ENCODE measurements at places on chromosomes 3 and 15.

DNA sequence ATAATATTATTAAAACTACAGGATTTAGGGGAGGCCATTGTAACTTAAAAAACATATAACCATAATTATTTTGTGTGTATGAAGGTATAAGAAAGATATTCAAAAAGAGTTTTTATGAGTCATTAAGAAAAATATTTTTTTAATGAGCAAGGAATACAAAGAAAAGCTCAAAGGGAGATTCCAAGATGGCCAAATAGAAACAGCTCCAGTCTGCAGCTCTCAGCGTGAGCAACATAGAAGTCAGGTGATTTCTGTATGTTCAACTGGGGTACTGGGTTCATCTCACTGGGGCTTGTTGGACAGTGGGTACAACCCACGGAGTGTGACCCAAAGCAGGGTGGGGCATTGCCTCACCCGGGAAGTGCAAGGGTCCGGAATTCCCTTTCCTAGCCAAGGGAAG lies 336.1 kb downstream of the TBL1XR1 start:
- peak; percentile 6 for DNase-seq

DNA sequence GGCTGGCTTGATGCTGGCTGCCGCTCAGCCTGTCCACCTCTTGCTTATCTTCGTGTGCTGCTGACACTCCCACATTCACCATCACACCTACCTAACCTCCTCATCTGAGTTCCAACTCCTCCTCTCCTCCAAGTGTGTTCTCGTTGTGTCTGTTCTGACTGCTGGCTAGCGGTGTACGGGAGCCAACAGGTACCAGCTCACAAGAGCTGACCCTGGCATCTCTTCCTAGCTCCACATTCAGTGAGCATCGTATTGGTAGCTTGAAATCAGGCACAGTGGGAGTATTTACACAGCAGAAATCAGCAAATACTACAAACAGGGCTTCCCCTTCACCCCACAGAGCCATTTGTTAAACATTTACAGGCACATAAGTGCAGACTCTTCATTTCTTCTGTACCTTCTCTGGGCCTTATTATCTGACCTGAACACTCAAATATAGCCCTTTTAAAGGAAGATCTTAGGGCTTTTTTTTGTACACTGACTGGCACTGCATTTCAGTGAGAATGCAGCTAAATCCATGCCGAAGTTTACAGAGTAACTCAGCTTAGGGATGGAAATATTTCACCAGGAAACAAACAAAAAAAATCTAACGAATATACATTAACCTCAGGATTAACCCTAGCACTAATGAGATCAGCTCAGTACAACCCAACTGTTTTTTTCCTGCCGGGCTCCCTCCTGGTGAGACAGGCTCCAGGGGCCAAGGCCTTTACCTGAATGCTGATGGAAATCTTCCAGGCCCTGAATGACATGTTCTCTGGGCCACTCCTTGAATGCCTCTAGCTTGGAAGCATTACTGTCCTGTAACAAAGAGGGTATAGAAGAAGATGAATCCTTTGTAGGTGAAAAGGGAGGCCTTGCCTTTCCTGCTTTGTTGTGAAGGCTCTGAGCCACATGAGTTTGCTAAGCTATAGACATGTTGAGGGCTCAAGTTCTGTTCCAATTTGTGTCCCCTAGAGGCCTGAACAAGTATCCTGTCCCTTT lies 150.5 kb upstream of the LPP start:
- no peak for DNase-seq

GRCh38 chr3:128931046-128931445 lies 51.6 kb downstream of the ACAD9 start:
- no peak for DNase-seq

GRCh38 chr15:61398310-61398709 lies 169.2 kb upstream of the RORA start:
- no peak for DNase-seq

DNA sequence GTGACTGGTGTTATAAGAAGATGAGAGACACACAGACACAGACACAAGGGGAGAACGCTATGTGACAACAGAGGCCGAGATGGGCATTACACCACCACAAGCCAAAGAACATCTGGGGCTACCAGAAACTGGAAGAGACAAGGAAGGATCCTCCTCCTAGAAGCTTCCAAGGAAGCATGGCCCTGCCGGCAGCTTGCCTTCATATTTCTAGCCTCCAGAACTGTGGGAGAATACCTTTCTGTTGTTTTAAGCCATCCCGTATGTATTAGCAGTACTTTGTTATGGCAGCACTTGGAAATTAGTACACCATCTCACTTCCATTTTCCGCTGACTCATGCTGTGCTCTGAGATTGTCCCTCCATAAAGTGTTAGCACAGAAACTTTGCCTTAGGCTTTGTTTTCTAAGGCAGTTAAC lies 38.7 kb upstream of the CA12 start:
- DNase-seq: peak; percentile 53

GRCh38 chr3:130609166-130609979 lies 92.4 kb downstream of the COL6A6 start:
- DNase-seq: no peak

- peak; percentile 58 for DNase-seq
Measured at GRCh38 chr3:186109897-186110803, 1.3 kb upstream of the ETV5 start.

DNA sequence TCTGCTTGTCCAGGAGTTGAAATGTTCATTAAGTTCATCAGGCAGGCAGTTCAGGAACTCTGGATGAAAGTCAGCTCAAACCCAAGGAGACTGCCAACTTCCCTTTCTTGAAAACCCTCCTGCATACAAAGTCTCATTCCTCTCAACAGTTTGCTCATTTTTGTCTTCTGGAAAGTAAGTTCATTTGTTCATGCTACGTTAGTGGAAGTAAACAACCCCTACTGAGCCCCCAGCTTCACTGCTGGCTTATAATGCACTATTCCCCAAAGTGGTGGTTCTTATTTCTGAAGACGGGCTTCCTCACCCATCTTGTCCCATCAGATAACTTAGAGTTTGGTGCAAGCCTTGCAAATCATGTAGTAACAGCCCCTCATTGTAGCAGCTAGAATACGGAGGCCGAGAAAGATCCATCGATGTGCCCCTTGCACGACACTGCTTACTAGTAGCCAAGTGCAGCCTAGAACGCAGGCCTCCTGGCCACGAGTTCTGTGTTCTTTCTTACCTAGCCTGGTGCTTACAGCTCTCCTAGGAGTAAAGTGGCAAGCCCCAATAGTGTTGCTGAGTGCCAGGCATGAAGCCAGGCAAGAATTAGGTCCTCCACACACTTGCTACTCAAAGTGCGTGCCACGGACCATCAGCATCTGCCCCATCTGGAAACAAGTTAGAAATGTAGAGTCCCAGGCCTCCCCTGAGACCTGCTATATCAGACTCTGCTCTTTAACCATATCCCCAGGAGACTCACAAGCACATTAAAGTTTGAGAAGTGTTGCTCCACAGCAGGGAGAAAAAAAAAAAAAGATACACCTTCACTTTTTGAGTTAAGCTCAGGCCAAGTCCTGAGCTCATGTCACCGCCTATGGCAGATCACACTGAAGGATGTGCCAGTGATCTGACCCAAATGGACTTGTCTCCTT lies 82.5 kb downstream of the RFTN1 start:
- DNase-seq: no peak

DNA sequence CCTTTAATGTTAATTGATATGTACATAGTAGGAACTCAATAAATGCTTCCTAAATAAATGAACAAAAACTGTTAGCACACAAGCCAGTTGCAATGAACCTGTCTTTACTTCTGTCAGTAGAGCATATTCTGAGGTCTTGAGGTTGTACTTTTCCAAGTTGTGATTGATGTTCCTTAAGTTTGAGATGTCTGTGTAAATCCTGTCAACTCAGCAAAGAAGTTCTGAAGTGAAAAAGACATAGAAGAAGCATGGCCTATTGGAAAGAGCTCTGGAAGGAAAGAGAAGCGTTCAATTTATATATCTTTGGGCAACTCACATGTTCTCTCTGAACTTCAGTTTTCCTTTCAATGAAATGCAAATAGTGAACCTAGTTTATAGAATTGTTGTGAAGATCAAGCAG lies 269.9 kb downstream of the AGBL1 start:
- no peak for DNase-seq

DNA sequence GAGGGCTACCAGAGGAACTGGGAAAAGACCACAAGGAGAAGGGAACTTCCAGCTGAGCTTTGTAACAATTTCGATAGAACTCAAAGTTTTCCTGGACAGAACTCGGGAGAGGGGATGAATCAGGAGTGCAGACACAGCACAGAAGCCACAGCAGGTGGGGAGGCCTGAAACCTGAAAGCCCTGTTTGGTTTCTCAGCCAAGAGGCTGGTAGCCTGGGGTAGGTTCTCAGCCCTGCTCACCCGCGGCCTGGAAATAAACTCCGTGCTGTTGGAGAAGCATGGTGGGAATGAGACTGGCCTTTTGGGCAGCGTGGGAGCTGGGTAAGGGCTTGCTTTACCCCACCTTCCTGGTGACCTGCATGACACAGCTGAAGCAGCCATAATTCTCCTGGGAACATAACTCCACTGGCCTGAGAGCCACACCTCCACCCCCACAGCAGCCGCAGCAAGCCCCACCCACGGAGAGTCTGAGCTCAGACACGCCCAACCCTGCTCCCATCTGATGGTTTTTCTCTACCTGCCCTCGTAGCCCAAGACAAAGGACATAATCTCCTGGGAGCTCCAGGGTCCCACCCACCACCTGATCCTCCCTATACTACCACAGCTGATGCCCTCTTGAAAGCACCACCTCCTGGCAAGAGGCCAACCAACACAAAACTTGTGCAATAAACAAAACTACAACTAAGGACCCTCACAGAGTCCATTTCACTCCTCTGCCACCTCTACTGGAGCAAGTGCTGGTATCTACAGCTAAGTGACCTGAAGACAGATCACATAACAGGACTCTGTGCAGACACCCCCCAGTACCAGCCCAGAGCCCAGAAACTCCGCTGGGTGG lies 52.5 kb upstream of the CHRM5 start:
- DNase-seq: no peak

DNA sequence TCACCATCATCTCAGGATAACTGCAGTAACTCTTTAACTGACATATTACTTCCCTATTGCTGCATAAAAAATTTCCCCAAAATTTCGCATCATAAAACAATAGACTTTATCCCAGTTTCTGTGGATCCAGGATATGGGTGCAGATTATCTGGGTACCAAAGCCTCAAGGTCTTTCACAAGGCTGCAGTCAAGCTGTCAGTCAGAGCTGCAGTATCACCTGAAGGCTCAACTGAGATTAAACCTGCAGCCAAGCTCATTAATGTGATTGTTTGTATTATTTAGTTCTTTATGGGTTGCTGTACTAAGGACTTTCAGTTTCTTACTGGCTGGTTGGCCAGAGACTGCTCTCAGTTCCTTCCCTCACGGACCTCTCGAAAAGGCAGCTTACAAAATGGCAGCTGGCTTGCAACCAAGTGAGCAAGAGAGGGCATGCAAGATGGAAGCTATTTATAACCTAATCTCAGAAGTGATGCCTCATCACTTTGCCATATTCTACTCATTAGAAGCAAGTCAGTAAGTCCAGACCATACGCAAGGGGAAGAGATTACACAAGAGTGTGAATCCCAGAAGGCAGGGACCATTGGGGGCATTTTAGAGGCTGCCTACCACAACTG lies 54.9 kb downstream of the DCUN1D1 start:
- DNase-seq: peak; percentile 64

- no peak for DNase-seq
Measured at GRCh38 chr15:73426323-73426994, 16.5 kb upstream of the REC114 start.

DNA sequence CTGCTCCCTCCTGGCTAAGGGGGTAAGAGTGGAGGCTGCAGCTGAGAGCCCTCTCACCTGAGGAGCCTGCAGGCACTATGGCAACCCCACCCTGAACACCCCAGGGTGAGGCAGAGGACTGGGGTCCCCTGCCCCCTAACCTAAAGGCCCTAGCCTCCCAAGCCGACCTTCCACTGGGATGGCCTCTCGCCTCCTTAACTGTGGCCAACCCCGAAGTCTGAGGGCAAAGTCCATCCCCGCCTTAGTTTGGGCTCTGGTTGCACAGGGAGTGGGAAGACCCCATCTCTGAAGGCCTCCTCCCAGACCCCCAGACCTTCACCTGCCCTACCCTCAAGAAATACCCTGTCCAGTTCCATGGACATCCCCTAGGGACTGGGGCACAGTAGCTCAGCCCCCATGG lies 100.6 kb upstream of the PRR23E start:
- DNase-seq: no peak

- peak; percentile 83 for DNase-seq
Measured at GRCh38 chr3:45055032-45055410, 28.9 kb downstream of the CLEC3B start.

DNA sequence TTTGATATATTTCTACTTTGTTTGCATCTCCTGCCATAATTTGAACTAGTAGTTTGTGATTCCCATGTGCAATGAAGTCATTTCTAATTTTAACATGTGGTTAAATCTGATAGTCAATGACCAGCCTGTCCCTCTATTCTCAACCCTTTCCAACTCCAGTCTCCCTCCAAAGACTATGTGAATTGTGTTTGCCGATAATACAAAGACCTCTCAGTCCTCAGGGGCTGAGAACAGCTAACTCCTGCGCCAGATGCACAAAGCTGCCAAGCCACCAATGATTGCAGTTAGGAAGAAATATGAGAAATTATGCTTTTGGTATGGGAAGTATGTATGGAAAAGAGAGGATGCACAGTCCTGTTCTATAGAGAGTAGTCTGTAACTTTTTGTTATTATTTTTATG lies 54.0 kb downstream of the KCNH8 start:
- DNase-seq: no peak

DNA sequence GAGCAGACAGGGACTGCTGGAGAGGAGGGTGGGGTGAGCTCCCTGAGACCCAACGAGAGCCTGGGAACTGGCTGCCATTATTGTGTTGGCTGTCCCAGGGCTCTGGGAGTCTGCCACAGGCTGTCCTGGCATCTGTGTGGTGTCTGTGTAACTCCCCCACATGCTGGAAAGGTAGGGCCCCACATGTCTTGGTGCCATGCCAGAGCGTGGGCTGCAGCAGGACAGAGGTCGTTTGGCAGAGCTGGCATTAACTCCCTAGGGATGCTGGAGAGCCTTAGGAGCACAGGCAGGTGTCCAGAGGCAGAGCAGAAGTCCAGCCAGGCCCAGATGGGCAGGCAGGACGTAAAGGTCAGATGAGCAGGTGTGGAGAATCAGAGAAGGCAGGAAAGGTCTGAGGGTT lies 9.7 kb downstream of the TIMP4 start:
- DNase-seq: no peak

- DNase-seq: peak; percentile 98
Measured at GRCh38 chr3:187954873-187955586, 198.9 kb upstream of the LPP start.

DNA sequence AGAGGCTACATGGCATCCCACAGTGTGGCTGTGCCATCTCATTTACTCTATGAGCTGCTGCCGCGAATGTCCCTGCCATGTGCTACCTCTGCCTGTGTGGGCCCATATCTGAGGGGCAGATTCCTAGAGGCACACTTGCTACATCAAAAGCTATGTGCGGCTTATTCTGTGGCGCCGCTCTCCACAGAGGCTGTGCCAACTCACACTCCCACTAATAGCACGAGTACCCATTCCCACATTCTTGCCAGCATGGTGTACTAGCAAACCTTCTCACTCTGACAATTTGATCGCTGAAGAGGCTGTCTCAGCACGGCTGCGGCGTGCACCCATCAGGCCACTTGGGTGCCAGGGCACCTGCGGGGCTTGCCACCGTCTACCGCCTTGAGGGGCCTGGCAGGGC lies 31.2 kb upstream of the MUSTN1 start:
- DNase-seq: no peak

GRCh38 chr3:152331018-152331541 lies 62.4 kb downstream of the MBNL1 start:
- peak; percentile 90 for DNase-seq

- DNase-seq: no peak
Measured at GRCh38 chr3:161556533-161556932, 59.9 kb downstream of the OTOL1 start.
